ENCODE measurements at places on chromosomes 11 and 22. TPM values are rescaled to one million over a fixed set of nuclear protein-coding genes. Genes with fewer than 3 reads are reported as not detected.

MGAT3 gene
- total RNA-seq = not detected

SLC37A2 gene
- 0.26 TPM for total RNA-seq

PRDX5 gene
- total RNA-seq = 319 TPM

ZNF215 gene
- 3.6 TPM for total RNA-seq

NRGN gene
- not detected for total RNA-seq

LRP4 gene
- 1.3 TPM for total RNA-seq

MUC5AC gene
- not detected for total RNA-seq

LRRN4CL gene
- 31.5 TPM for total RNA-seq

SAA4 gene
- total RNA-seq = not detected

POU2F3 gene
- not detected for total RNA-seq

BTG4 gene
- 0.33 TPM for total RNA-seq

USP35 gene
- 7.2 TPM for total RNA-seq

UBQLNL gene
- under 0.01 TPM for total RNA-seq

Measured in fibroblast of lung (primary cell).